ENCODE measurements at places on chromosomes 3 and 15.

DNA sequence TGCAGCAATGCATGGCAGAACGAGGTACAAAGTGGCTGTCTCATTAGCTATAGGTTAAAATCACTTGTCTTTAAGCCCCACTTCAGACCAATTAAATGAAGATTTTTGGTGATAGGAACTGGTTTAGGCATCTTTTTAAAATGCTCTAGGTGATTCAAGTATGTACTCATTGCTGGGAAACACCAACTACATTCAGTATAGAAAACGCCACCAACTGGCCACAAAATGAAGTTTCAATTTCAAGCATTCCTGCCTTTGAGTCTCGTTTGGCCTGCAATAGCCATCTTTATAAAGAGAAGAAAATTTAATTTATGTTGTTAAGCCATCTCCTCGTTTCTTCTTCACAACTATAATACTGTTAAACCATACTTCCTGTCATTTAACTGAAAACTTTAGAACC is 587.9 kb downstream of the GBE1 start:
- DNase-seq = no peak

DNA sequence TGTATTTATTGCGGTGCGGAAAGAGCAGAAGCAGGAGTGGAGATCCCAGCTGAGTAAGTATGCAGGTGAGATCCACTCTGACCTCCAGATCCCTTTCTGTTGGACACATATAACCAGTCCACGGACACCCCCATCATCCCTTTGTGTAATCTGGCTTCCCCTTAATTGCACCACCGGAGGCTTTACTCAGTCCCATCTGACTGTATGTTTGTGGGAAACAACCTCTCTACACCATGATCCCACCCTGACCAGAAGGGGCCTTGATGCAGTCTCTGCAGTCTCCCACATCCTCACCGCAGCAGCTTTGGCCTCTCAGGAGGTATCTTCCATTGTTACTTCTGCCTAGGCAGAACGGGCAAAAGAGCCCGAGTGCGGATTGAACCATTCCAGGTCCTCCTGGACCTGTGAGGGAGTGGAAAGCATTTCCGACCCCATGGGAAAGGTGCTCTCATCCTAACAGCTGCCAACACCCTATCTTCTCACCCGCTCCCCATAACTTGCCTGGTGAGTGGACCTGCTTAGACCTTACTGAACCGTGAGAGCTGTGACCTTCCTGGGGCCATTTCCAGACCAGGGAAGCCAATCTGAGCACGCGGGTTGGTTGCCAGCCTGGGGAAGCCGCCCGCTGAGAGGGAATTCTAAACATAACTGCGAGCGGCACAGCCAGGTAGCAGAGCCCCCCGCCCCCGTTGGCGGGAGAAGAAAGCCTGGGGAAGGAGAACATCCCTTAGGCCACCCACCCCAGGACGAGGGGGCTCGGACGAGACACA is 1.1 kb downstream of the SLCO2A1 start:
- DNase-seq = no peak

- DNase-seq = peak; percentile 77
Observed at GRCh38 chr3:187678726-187679268, 8.6 kb upstream of the SST start.

- no peak for DNase-seq
Observed at GRCh38 chr3:157059661-157060060, 100.3 kb downstream of the CCNL1 start.

DNA sequence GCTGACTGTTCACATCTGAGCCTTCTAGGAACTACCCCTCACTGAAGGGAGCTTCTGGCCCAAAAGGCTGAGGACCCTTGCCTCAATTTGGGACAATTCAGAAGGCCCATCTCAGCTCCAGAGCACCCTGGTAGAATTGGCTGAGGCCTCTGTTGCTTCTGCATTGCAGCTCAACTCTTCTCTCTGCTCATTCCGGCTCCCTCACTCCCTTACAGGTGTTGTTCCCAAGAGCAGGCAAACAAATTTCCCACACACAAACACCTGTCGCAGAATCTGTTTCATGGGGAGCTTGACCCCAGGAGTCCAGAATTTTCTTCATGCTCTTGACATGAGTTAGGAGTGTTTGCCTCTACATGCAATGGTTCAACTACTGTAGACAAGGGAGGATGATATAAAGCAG is 78.7 kb downstream of the CRYGS start:
- DNase-seq = no peak

DNA sequence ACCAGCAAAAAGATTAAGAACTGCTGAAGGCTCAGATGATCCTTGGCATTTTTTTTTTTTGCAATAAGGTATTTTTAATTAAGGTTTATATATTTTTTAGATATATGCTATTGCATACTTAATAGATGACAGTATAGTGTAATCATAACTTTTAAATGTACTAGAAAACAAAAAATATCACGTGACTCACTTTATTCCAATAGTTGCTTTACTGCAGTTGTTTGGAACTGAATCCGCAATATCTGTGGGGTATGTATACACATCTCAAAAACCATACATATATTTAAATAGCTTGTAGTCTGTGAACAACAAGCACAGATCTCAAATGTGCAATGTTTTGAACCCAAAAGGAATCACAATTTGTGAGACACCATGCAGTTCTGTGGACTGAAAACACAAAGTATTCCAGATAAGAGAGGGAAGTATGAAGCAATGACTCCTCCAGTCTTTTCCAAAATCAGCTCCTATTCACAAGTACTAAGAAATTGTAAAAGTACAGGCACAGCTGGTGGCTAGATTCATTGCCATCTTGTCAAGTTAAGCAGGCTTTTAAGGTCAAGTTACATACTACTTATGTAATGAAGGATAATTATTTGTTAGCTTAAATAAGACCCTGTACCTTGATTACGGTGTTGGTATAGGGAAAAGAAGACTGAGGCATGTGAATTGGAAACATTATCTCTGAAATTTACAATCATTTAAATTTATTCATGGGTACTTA is 331.1 kb downstream of the TBC1D5 start:
- DNase-seq = no peak

GRCh38 chr3:23518441-23518840 is 287.3 kb upstream of the UBE2E1 start:
- no peak for DNase-seq

- no peak for DNase-seq
Observed at GRCh38 chr3:120143676-120144075, 49.4 kb upstream of the GSK3B start.

- no peak for DNase-seq
Observed at GRCh38 chr15:101499863-101500713, 10.6 kb upstream of the PCSK6 start.

DNA sequence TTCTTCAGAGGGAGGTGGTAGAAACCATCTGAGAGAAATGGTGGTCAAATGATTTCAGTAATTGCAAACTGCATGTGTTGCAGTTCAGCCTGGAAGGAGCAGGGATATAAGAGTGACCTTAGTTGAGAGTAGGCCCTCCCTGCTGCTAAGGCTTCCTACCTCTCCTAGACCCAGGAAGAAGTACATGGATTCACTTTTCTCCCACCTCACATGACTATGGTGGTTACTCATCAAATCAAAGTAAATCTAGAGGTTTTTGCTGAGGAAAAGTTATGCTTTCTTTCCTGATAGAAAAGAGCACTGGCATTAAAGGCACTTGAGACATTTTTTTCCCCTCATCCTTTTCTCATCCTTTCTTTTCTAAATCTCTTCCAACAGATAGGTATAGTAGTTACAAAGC is 43.2 kb upstream of the LEKR1 start:
- DNase-seq = no peak

- DNase-seq = peak; percentile 89
Observed at GRCh38 chr3:64224826-64225610, at the start of gene PRICKLE2. Gene PRICKLE2 (minus strand): TSS chr3:64225466. CDS start chr3:64198927, 26,539 bp downstream.

GRCh38 chr3:9099702-9100512 is 136.6 kb upstream of the RAD18 start:
- no peak for DNase-seq

DNA sequence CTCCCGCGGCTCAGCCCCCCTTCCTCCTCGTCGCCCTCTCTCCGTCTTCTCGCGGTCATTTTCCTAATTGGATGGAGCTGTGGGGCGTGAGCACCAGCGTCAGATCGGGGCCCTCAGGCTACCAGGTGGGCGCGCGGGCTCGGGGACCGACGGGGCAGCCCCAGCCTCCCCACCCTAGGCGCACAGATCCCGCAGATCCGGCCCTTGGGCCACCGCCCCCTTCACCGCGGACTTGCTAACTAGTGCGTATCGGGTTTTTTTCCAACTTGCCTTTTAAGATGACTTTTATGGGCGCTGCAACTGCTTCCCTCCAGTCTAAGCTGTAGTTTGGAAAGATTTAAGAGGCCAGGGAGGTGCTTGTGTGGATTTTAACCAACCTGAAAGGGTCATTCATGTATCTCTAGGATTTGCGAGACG is 1.3 kb downstream of the ZNF710 start:
- peak; percentile 32 for DNase-seq

- no peak for DNase-seq
Observed at GRCh38 chr3:128079823-128080222, 27.6 kb downstream of the SEC61A1 start.

DNA sequence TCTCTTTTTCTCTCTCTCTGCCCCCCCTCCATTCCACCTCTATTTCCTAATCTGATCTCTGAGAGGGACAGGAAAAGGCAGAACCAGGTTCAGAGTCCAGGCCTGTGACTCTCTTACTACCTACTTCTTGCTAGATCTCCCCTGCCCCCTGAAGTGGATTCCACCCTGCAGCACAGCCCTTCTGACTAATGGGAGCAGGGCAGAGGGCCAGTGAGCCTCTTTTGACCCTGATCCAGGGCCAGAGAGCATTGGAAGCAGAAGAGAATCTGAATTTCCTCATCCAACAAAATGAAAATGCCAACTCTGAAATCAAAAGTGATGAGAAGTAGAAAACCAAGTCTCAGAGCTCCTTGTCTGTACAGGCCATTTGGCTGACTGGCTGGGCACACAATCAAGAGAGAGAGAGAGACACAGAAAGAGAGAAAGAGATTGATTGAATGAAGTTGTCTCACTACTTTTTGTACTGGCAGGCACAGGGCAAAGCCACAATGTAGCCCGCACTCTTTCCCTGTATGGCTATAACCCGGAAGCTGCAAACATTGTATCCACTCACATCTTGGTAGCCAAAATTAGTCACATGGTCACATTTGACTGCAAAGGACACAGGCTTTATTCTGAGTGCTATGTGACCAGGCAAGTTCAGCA is 31.6 kb upstream of the GLCE start:
- peak; percentile 20 for DNase-seq

DNA sequence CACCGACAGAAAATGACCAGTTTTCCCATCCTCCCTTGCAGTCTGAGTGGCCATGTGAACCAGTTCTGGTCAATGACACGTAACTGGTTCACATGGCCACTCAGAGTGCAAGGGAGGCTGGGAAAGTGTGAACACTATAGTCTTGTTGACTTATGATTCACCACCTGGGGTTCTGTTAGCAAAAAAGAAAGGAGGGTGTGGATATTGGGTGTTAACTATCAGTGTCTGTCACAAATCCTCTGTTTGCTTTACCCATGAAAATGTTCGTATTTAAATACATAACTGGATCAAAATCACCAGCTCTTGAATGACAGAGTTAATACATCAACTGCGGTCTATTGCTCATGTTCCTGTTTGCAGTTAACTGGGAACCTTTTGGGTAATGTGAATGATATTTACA is 92.3 kb downstream of the ADAMTSL3 start:
- no peak for DNase-seq

GRCh38 chr3:148329481-148330235 is 368.0 kb upstream of the AGTR1 start:
- DNase-seq = peak; percentile 7

DNA sequence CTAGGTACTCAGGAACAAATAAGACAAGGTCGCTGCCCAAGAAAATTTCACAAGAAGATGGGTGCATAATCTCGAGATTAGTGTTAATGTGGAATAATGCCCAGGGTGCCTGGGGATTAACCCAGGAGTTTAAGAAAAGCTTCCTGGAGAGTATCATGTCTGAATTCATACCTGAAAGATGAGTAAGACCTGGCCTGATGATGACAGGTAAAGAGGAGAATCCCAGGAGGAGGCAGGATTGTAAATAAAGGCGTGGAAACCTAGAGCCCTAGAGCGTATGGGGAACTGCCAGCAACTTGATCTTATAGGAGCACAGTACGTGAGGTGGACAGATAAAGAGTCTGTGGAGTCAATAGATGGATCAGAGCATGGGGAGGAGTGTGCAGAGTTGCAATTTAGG is 43.0 kb downstream of the ARRDC4 start:
- no peak for DNase-seq

GRCh38 chr15:95715906-95716656 is 614.4 kb upstream of the NR2F2 start:
- no peak for DNase-seq

DNA sequence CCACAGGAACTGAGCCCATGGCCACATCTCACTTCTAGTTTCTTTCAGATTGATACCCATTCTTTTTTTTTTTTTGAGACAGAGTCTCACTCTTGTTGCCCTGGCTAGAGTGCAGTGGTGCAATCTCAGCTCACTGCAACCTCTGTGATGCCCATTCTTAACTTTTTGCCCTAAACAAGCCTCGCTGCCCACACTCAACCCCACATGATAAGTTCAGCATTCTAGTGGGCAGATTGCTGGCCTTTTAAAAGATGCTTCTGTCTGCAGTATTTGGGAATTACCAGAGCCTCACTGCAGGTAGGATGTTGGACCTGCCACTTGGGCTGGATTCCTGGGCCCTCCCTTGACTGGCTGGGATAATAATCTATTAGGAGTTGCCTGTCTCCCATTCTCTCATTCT is 51.0 kb downstream of the TRANK1 start:
- DNase-seq = no peak

DNA sequence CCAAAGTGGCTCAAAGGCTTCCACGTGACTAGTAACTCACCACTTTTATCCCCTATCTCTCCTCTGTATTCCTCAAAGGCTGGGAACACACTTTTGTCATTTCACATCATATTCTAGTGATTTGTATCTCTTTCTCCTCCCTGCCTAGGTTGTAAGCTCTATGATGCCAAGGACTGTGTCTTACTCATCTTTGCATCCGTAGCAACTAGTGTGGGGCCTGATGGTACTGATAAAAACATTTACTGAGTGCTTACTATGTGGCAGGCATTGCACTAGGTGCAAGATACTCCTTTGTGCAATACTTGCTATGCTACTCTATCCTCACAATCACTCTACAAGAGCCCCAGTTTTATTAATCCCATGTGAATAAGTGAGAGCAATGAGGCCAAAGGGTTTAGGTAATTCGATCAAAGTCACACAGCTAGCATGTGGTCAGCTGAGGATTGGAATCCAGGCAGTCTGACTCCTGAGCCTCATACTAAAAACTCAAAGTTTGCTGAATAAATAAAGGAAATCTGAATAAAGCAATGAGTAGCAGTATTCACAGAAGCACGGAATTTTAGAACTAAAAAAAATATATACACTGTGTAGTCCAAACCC is 342.6 kb upstream of the ICE2 start:
- DNase-seq = no peak

Measured in AG08395 (cell line).